SK-N-MC (cell line): ENCODE measurements at places on chromosomes 2 and 18.
A peak's percentile ranks its signal among the peaks of the same experiment; 100 is the strongest.

- no peak for DNase-seq
Observed at GRCh38 chr2:214574084-214574781, 163.4 kb downstream of the VWC2L start.

DNA sequence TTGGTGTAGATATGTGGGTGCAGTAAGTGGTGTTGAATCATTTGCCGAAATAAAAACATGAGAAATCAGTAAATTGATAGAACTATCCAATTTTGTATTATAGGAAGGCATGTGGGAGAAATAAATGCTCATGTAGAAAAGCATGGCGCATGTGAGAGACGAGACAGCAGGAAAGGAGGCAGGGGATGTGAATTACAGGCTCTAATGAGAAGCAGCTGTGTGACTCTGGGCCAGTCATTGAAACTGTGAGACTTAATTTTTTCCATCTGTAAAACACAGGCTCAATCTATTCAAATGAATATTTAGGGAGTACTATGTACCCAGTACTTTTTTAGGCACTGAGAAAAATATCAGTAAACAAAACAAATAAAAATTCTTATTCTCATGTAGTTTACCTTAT is 42.6 kb upstream of the MAP3K20 start:
- DNase-seq = peak; percentile 67

DNA sequence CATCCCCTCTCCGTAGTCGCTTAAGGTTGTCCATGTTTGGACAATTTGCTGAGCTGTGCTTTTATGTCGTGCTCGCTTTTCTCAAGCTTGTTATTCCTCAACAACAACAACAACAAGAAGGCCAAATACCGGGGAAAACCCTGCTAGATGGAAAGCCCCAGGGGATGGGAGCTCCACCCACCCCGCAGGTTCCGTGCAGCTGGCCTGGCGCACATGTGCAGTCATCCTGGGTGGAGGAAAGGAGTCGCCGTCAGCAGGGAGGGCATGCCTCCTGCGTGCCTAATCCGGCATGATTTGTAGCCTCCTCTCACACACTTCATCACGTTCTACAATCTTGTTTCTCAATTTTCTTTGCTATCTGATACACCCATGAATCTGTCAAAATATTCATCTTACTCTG is 87.4 kb upstream of the SALL3 start:
- DNase-seq = no peak

DNA sequence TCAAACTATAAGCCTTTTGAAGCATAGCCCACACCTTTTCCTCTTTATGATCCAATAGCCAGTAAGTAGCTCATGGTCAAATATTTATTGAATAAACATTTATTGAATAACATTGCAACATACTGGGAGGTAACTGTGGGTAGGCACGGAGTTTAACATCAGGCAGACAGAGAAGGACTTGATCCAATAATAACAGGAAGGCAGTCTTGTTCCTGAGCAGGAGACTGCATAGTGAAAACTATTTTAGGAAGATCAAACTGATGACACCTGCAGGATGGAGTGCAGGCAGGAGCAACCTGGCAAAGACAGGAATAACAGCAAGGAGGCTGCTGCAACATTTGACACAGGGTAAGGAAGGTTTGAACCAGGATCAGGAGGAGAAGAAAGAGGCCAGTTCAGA is 3.1 kb upstream of the DCTN1 start:
- DNase-seq = no peak

- no peak for DNase-seq
Observed at GRCh38 chr18:52715991-52716390, 376.0 kb downstream of the DCC start.

- no peak for DNase-seq
Observed at GRCh38 chr2:59754011-59754735, 799.3 kb downstream of the BCL11A start.

DNA sequence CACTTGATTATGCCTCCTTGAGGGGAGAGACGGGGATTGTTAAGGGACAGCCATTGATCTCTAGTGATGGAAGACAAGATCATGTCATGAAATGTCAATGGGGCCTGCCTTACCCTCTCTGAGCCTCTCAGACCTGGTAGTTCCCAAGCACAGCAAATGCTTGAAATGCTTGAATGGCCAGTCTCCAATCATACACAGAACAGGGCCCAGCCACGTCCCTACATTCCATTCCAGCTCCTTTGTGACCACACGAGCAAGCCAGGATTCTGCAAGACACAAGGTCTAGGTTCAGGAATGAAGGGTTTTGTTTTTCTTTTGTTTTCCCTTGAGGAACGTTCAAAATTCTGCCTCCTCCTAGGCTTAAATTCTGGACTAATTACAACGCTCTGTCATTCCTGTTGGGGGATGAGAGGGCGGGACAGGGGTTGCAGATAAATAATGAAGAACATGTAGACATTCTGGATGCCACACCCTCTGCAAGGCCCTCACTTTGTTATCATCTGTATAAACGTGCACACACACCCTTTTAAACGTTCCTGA is 98.1 kb upstream of the YPEL5 start:
- DNase-seq = no peak

DNA sequence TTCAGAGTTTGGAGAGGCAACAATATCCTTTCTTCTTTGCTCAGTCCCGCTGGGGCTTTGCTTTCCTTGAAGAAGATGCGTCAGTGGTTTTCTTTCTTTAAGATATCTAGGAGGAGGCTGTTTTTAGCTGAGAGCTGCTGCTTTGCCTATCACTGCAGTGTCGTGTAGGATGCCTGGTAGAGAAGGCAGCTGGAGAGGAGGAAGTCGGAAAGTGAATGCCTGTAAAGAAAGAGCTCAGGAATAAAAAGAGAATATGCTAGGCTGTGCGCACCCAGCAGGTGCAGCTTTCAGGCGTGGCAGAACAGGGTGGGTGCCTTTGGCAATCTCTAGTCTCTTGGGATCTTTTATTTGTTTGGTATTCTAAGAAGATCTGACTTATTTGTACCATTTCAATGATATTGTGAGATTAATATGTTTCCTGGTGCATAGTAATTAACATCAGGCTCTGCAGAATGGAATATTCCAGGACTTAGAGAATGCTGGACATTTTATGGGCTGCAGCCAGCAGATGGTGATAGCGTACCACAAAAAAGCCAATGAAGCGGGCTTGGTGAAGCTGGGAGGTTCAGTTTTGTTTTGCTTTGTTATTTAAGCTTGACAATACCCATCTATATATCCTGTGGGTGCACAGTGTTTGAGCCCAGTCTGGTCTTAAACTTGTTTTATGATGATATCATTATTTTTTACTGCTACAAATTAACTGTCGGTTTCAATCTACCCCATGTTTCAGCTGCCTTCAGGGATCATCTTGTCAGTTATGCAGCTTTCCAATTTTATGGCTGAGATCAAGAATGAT is 34.9 kb downstream of the CAVIN2 start:
- peak; percentile 73 for DNase-seq

GRCh38 chr2:69305166-69305565 is 81.9 kb downstream of the GFPT1 start:
- DNase-seq = no peak
